SIG-M5 (cell line): ENCODE measurements at places on chromosomes 3 and 15.

- no peak for DNase-seq
Measured at GRCh38 chr3:149204390-149204991, 17.1 kb downstream of the CP start.

- no peak for DNase-seq
Measured at GRCh38 chr3:138440596-138440995, 6.2 kb downstream of the ESYT3 start.

- no peak for DNase-seq
Measured at GRCh38 chr3:90052425-90052950, 945.1 kb downstream of the EPHA3 start.

DNA sequence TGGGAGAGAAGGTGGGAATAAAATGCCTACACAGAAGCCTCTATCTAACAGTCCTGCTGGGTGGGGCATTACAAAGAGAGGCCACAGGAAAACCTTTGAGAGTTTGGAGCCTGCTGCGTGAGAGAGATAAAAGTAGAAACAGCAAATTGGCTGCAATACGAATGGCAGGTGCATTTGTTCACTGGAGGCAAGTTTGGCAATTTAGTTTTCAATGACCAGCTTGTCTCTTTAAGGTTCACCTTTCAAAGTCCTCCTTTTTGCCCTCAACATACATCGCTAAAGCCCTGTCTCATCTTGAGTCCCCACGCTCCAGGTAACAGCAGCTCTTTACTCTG, 405.7 kb downstream of the LSAMP start:
- DNase-seq: no peak

DNA sequence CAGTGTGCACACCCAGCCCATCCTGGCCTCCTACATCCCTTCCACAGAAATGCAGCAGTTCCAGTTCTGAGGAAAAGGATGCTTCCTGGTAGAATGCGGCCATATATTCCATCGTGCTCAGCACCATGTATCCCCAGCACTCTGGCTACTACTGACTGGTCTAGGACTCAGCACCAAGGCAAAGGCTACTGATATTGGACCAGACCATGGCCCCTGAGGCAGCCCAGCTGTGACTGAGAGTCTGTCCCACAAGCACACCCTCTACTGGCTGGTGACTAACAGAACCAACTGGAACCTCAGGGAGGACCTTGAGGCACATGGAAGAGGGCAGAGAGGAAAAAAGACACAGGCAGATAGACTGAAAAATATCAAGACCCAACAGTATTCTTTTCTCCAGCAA, 30.0 kb downstream of the TARS3 start:
- no peak for DNase-seq

DNA sequence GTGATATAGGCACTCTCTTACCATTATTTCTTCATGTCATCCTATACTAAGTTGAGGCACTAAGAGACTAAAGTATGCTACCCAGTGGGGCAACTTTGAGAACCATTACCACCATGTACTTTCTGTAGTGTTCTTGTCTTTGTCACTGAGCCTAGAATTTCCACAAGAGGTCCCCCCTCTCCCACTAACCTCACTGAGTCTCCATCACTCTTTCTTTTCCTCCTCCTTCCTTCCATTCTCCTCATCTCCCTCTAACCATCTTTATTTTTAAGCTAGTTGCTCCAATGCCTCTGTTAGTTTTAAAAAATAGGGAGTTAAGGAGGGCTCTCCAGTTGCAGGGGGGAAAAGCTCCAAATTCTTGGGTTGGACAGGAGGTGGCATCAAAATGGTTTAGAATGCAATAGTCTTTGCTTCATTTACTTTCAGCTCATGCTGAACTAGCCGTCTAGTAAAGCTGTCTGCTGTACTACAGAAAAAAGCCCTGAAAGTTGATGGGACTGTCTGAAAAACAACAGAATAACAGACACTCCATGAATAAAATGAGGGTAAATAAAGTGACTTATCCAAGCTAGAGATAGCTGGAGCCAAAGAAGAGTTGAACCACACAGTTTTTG, 85.1 kb upstream of the MYRIP start:
- no peak for DNase-seq

DNA sequence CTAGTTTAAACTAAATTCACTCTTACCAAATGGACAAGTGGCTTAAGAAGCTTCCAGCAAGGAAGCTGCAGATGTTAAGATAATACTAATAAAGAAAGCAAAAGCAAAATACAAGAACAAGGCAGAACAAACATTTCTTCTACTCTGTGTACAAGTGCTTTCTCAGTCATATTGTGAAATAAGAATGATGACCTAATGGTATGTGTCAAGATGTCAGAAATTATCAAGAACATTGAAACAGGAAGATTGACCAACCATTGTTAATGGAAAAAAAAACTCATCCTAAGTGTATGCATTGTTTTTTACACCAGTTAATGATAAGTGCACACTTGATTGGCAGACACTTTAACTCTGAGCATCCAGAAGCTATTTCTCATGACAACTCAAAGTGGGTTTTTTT, 65.4 kb upstream of the P2RY1 start:
- DNase-seq: no peak

DNA sequence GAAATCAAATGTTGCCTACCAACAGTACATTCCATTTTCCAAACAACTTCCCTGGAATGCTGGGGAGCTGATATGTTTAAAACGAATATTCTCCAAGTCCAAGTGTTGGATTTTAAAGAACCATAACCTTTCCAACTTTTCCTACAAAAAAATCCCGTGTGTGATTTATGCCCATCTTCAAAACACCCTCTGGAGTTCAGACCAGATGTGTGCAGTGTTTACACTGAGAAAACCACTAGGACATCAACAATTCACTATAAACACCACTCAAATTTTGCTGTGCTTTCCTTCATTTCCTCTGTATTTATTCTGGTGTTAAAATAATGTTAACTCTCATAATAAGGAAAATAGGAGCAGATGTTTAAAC, 2.4 kb downstream of the VGLL4 start:
- no peak for DNase-seq

DNA sequence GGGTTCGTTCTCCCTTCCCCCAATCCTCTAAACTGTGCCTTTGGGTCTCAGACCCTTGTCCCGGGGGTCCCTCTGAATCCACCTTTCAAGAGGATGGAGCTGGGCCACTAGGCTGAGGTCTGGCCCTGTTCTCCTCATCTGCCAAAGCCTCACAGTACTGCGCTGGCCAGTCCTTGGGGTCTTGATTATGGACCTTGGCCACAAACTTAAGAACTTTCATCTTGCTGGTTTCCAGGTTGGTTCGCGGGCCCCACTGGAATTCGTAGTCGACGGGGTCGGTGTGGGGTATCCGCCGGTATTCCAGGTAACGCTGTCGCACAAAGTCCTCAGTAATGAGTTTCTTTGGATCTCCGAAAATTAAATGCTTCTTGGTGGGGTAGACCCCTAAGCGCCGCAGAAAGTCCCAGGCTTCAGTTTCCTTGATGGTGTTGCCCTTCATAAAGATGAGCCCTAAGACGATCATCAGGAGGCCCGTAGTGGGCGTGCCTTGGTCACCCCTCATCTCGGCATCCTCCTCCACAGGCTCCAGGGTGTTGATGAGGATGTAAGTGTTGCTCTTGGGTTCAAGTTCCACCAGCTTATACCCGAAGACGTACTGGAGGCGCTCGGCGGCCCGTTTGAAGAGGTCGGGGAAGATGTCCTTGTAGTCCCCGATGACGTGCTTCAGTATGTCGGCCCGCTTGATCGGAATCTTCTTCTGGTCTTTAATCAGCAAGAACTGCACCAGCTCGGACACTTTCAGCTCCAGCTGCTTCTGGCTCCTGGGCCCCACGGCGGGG, 727 bp downstream of the NSMCE3 start:
- DNase-seq: no peak

GRCh38 chr3:66073464-66074141, 34.9 kb upstream of the MAGI1 start:
- DNase-seq: no peak

DNA sequence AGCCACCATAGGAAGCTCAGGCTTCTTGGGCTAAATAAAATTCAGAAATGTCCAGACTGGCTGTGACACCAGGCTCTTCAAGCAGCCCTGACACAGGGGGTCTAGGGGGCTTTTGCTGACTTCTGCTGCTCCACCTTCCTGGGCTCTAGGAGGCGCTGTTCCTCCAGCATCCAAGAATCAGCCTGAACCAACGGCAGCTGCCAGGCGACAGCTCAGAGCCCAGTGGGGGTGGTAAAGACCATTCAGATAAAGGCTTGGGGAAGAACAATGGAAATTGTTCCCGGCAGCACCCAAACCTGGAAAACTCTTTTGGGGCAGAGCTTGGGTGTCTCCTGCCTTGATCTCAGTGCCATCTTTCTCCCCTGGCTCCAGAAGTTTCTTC, 21.6 kb upstream of the PSTPIP1 start:
- no peak for DNase-seq

DNA sequence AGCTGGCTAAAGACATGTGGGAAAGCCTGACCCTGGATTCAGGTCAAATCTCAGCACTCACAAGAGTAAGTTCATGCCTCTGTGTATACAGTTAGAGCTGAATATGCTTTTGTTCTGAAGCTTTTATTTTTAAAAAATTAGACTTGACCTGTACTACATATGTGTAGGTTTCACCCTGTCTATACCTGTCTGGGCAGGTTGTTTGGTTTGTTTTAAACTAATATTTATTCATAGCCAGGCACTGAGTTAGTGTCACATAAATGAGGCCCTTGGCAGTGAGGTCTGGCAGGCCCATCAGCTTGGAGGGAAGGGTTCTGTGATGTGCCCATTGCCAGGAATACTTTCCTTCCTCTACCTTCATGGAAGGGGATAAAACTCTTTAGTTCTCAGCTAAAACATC, 1.9 kb downstream of the DNAJA4 start:
- no peak for DNase-seq

DNA sequence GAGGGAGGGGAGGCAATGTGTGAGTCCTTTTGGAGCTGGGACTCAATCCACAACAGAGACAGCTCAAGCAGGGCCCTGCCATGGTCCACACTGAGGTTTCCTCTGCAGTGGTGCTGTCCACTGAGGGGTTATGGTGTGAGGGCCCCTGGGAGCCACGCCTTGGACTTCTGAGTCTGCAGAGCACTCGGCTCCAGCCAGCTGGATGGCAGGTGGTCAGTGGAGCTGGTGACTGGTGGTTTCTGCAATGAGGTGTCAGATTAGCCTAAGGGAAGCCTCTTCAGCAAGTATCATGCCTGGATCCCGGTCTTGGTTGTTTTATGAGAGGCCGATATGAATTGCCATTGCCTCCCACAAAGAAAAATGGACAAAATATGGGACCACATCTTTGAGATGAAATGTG, 21.7 kb downstream of the LSM3 start:
- DNase-seq: no peak

- no peak for DNase-seq
Measured at GRCh38 chr3:138941259-138941885, 5.6 kb downstream of the FOXL2 start.

DNA sequence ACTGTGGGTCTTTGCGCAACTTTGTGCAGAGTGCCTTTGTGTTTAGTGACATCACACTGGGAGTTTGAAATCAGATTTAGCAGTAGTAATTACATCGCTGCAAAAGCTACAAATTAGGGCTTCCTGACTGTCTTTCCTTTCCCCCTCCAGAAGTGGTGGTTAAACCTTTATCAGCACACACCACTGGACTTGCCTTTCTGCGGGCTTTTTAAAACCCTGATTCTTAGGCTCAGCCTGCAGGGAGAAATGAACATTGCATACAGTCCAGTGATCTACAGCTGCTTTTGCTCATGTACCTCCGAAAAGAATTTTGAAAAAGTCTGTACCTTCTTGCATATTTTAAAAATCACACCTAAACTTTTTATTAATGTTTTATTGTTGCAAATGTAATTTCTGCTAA, 219.7 kb upstream of the NAALADL2 start:
- DNase-seq: no peak

GRCh38 chr3:195040773-195041520, 230.0 kb downstream of the XXYLT1 start:
- DNase-seq: no peak
